ENCODE measurements at places on chromosomes 6 and 20.

DNA sequence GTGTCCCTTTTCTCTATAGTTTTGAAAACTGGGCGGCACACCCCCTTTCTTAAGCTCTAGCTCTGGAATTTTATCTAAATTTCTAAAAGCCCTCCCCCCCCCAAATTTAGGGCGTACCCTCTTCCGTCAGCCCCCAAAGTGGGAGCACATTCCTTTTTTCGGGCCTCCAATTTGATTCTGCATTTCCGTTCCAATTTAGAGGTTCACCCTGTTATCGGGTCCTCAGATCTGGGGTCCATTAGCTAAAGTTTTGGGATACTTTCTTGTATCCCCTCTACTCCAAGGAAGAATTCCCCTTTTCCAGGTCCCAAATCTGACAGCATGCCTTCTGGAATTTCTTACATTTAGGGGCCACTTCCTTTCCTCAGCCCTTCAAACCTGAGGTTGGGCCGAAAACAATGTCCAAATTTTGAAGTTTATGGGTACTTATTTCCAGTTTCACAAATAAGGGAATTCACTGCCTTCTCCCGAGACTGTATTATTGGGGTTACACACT, 796 bp downstream of the PHF20 start:
- no peak for DNase-seq

GRCh38 chr6:45922728-45923351, 92.8 kb downstream of the CLIC5 start:
- peak; percentile 26 for DNase-seq

- no peak for DNase-seq
These were observed 22.6 kb downstream of the DYNLT1 start for GRCh38 chr6:158621694-158622544.

- DNase-seq: peak; percentile 32
These were observed 21.1 kb upstream of the NOTCH4 start for GRCh38 chr6:32244946-32245398.

- no peak for DNase-seq
These were observed 20.0 kb upstream of the ARMC12 start for GRCh38 chr6:35716798-35717197.

- no peak for DNase-seq
These were observed 1.7 kb upstream of the NHSL1 start for GRCh38 chr6:138500867-138501446.

- DNase-seq: no peak
These were observed 5.7 kb upstream of the RBPJL start for GRCh38 chr20:45300961-45301360.

GRCh38 chr6:159934181-159934580, 34.7 kb upstream of the IGF2R start:
- DNase-seq: no peak

DNA sequence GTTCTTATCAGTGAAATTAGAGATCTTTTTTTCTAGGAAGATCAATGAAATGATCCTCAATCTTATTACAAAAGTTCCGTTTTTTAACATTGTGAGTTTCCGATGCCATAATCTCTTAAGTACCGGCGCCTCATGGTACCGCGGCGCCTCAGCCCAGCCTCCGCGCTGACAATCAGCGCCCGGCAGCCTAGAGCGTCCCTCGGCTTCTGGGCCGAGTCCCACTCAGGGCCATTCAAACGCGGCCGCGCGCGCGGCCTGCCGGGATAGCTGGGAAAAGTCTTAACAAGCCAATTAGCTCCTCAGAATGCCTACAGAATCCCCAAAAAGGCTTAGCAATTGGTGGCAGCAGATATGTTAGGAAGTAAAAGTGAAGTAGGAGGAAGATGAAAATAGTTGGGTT, 204.8 kb downstream of the ADGB start:
- DNase-seq: no peak

GRCh38 chr20:8121666-8122065, 10.4 kb upstream of the PLCB1 start:
- no peak for DNase-seq

DNA sequence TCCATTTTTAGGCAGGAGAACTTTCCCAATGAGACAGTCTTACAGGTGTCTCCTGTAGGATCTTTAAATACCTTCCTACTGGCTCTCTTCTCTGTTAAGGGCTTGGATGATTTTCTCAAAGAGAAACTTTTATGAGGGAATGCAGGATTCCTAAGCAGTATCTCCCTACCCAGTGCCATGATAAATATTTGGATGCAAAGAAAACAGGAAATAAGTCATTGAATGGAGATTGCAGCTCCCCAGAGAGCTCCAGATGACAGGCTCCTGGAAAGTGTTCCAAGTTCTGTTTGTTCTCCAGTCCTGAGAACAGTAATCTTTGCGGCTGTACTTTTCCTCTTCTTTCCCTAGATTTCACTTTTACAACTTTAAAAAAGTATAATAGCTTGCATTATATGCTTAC, 2.4 kb upstream of the SCGN start:
- no peak for DNase-seq

DNA sequence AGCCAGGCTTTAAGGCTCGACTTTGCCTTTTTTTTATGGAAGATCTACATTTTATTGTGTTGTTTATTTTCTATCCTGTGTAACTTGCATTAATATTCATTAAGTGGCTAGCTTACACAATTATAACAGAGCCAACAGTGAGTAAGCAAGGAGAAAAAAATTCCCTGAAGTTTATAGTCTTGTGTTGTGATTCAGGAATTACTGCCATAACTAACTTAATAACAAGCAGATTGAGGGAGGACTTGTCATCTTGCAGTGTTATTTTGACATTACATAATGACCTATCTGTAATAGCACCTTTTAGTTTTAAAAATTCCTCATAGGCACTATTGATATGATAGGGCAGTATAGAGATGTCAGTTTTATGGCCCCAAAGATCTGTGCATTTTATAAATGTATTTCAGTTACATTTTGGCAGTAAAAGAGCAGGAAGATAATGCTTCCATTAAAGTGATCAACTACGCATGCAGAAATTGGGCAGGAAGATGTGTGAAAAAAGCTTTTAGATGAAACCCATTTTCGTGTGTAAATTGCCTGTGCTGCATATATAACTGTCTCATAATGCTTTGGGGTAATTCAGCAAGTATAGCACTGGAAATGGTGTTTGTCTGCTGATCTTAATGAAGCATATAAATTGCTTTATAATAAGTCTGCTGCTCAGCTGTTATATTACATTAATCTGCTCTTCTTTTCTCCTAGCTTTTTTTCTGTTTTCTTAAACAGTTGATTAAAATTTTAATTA, 123.0 kb downstream of the SMAP1 start:
- no peak for DNase-seq

DNA sequence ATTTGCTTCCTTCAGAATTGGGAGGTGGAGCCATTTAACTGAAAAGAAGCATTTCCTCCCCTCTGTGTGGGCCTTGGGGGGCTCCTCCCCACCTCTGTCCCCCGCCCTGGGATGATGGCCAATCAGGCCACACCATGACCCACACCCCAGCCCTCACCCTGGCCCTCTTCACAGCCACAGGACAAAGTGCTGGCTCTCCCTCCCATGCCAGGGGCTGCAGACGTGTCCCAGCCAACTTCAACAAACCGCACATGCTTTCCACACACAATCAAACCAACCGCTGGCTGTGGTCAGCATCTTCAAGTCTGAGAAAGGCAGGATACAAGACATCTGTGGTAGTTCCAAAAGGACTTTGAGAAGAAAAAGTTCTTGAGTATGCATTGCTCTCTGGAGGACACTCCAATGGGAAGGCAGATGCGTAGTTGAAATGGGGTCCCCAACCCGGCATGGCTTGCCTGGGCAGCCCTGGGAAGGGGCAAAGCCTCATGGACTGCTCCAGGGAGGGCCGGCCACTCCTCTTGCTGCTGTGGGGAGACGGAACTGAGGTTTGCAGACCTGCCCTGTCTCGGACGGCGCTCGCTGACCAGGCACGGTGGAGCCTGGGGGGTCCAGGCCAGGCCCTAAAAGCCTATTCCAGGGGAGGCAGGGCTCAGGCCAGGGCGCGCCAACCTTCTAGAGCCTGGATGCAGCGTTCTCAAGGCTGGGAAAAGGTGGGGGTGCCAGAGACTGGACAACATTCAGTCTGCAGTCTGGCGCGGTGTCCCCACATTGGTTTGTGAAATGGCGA, 12.2 kb downstream of the TTLL2 start:
- no peak for DNase-seq

GRCh38 chr20:16929756-16930155, 181.6 kb downstream of the OTOR start:
- DNase-seq: no peak

DNA sequence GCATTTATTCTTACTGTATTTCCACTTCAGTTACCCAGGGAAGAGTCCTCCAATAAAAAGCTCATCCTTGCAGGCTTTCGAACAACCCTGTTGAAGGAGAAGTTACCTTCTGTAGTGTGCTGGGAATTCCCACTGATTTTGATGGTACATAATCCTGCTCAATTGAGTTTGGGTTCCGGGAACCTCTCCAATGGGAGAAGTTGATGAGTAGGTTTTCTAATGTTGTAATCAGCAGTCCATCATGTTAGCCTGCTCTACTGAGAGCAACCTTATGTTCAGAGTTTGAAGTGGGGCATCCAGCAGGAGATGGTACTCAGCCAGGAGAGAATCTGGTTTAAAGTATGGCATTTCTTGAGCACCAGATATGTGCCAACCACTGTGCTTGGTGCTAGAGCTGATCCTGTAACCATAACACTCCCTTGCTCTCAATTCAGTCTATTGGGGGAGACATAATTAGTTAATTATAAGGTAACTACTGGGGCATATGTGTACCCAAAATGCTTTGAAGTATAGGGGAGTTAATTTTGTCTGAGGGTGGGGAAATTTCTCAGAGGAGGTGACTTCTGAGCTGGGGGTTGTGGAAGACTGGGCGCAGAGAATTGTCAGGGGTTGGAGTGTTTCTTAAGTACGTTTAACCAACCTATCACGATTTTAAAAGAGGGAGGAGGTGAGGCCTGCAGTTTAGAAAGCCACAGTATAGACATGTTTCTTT, 2.1 kb downstream of the TOP1 start:
- DNase-seq: no peak

GRCh38 chr6:13985663-13986325, 61.0 kb downstream of the RNF182 start:
- DNase-seq: no peak

GRCh38 chr20:29878777-29879442, 1378.6 kb upstream of the DEFB115 start:
- no peak for DNase-seq

- no peak for DNase-seq
These were observed 118.0 kb upstream of the MAN1A1 start for GRCh38 chr6:119467488-119468081.

- DNase-seq: no peak
These were observed 592.9 kb downstream of the TFAP2B start for GRCh38 chr6:51411496-51412125.

DNA sequence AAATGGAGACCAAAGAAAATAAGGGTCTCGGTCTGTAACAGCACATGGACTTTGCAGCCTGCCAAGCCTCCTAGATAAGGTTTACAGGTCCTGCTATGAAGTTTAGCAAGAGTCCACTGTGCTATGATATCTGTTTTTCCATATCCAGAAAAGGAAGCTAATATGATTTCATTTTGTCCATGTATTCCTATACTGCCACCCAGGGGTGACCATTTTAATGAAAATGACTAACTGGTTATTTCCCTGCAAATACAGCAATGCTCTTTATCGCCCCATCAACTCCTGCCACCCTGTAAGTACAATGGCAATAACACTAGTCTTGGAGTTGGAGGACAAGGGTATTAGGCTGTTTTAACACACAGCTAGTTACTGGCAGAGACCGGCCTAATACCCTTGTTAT, 115.2 kb upstream of the GLP1R start:
- no peak for DNase-seq

DNA sequence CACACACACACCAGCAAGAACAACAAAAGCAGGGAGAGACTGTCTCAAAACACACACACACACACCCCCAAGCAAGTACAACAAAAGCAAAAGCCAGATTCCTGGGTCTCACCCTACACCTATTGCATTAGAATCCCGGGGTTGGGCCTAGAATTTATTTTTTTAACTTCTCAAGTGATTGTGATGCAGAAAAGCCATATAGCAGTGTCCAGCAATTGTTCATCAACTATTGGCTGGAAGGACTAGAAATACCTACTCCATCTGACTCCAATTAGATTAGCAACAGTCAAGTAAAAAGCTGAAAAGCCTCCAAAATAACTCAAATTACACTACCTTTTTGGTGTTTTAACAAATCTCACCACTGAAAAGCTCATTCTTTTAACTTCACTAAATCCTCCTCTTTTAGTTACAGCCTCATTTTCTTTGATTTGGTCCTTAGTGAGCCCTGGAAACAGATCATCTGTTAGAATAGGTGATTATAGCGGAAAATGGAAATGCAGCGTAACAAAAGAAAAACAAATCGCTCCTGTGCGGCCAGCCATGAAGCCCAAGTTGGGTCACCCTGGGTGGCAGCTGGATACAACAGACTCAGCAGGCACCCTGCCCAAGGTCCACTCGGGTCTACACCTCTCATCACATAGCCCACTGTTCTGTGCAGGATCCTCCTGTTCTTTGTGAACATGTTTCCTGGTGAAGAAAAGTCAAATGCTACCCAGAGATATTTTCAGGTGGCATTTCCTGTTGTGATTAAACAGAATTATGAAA, 38.7 kb downstream of the STAU1 start:
- no peak for DNase-seq

DNA sequence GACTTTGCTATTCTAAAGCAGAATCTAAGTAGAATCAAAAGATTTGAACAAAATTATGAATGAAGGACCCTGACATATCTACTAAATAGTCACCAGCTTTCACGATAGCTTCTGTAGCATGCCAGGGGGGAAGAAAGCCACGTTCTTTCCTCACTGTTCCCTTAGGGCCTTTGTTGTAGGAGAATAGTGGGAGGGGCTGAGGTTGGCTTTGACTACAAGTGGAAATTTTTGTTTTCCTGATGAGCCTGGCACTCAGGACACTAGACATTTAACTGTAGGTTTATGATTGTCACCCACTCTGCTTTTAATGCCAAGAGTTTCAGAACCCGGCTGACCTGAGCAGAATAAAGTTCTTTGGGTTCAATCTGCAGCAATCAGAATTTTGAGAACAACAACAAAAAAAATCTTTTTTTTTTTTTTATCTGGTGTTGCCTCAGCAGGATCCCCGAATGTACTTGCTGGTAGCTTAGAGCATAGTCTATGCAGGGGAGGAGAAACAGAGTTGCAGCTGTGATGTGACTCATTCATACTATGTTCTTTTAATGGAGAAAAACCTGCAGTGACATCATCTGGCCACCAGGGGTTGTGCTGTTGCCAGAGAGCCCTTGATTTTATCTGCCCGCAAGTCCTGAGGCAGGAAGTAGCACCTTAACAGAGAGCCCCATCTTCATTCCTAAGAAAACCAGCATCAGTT, 38.5 kb downstream of the TPD52L1 start:
- no peak for DNase-seq

DNA sequence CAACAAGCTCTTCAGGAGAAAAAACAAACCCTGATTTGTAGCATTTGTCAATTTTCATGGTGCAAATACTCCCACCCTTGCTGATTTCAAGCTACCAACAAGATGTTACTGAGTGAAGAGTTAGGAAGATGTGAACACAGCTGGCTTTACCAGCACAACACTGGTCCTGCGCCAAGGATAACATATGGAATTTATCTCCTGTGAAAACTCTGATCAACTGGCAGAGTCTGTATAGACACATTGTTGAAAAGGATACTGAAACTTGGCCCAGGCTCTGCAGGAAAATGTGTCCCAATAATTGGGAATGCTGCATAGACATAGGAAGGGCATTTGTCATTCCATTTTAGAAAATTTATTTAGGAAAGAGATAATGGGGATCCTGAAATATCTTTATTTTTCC, 29.0 kb downstream of the OTOR start:
- no peak for DNase-seq

- DNase-seq: no peak
These were observed 223.5 kb upstream of the ID4 start for GRCh38 chr6:19613678-19614077.

All from anterior cingulate cortex (tissue), 58 donors.